Hepatocyte (in vitro differentiated cells): ENCODE measurements at places on chromosomes 6 and 20.

GRCh38 chr6:159761129-159761872 lies 544 bp upstream of the ACAT2 start:
- DNase-seq: peak; percentile 49

GRCh38 chr20:59565768-59566461 lies 38.4 kb upstream of the PHACTR3 start:
- DNase-seq: no peak

GRCh38 chr20:17733767-17734304 lies 34.1 kb downstream of the BANF2 start:
- DNase-seq: no peak

GRCh38 chr6:111982681-111983080 lies 71.2 kb upstream of the CCN6 start:
- no peak for DNase-seq

DNA sequence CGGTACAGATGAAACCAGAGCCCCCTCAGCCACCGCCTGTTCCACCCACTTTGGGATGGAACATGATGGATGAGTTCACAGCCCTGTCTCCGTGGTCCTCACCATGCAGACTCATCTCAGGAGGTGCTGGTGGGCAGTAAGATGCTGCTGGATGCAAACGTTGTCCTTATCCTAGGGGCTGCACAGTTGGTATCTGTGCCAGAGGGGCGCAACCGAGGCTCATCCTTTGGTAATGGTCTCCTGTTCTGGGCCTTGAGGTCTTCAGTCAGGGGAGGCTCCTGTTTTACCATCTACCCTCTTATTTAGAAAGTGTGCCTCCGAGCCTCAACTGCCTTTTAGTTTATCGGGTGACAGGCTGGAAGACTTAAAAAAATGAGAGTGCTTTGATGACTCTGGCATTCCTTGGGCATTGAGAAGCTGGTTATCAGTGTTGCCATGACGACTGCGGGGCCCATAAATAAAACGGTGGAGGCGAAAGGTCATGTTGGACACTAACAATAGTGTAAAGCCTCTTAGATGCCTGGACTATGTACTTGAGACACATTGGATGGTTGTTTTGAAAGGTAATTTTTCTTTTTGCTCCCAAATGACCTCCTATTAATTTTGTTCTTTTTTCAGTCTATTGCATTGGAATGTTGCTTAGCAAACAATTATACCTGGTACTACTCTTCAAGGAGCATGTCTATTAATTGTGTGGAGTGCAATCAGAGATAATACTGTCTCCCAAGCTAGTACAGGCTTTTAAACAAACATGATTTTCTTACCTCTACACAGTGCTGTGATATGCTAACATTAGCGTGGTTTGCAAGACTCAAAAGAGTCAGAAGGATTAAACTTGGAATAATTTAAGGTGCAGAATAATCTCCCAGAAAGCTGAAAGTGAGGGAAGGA lies 74.2 kb upstream of the DSP start:
- DNase-seq: peak; percentile 83

- DNase-seq: no peak
Observed at GRCh38 chr6:157962601-157963302, 18.9 kb upstream of the SYNJ2 start.

- DNase-seq: no peak
Observed at GRCh38 chr20:6519556-6519955, 247.9 kb upstream of the BMP2 start.

DNA sequence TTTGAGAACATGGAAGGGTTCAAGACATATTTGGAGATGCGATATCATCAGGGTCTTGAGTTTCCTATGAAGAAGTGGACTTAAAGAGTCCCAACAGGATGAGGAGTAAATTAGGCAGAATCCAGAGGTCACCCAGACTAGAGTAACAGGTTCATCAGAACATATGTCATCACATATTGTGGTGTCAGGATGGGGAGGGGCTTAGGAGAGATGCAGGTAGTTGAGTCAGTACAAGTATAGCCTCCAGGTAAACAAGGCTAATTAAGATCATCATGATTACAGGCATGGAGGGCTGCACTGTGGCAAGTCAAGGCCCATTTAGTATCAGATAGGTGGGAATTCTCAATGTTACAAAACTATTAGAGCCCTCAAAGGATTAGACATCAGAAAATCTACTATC lies 90.1 kb upstream of the PAK5 start:
- no peak for DNase-seq

DNA sequence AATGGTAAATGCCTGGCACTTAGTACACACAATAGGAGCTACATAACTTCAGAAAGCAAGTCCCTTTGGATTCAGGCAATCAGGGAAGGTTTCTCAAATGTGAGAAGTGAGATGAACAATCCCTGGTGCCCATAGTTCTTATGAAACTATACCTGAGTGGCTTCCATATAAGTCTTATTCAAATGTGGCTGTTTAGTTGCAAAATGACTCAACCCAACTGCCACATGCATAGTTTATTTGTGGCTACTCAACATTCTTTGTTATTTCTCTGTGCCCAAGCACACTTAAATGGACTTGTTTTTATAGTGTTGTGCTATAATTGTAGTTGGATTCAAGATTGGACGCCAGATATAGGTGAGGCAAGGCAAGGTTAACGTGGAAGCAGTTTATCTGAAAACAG lies 93.7 kb upstream of the ATXN1 start:
- no peak for DNase-seq

- no peak for DNase-seq
Observed at GRCh38 chr6:23173234-23173633, 603.9 kb downstream of the HDGFL1 start.

DNA sequence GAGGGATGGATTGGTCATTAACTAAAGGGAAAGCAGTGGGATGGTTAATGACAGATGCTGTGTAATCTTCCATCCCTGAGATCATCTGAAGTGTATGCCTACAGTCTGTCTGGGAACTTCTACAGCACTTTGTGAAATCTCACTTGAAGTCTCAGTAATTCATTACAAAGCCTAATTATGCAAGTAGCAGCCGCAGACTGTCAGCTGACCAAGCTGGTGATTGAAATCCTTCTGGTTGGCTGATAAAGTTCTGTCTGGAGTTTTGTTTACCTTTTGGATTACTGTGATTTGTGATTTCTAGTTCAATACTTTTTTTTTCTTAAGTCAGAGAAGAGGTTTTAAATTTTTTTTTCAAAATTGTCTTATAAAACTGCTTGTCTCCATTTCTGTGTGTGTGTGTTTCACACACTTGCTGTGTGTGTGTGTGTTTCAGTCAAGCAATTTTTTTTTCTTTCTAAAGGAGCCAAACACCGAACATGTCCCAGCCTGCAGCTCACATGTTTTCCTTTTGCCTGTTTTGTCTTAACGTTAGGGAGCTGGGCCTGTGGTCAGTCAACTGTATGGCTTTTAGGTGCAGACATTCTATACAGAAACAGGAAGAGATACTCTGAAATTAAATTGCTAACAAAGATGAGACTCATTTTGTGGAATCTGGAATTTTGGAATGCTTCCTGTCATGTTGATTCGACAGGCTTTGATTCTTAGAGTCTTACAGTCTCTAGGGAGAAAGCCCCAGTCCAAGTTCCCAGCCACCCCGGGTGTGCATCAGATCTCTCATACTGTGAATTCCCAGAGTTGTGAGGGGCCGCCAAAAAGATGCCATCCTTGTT lies 28.5 kb upstream of the ADGRF4 start:
- peak; percentile 54 for DNase-seq

DNA sequence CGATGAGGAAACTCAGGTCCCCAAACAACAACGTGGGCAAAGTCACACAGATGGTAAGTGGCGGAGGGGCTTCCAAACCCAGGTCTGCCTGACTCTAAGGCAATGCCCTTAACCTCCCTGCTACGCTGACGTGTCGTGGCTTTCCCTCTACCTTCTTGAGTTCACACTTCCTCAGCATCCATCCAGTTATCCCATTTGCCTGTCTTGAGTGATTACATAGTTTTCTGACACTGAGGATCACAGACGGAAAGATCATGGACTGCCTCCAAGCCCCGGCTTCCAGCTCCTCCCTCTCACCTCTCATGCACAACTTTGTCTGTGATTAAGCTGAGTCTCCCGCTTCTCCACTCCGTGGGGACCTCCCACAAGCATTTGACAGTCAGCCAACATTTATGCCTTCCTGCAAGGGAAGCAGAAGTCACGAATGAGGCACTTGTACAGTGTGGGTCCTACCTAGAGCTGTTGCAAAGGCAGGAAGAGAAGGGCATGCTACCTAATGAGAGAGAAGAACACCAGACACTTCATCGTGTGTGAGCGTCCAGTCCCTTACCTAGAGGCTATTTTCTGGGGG lies 33.8 kb downstream of the TBC1D7 start:
- no peak for DNase-seq

GRCh38 chr20:64037498-64038213 lies 1.7 kb downstream of the C20orf204 start:
- no peak for DNase-seq

GRCh38 chr6:34571388-34571787 lies 15.3 kb upstream of the SPDEF start:
- no peak for DNase-seq

DNA sequence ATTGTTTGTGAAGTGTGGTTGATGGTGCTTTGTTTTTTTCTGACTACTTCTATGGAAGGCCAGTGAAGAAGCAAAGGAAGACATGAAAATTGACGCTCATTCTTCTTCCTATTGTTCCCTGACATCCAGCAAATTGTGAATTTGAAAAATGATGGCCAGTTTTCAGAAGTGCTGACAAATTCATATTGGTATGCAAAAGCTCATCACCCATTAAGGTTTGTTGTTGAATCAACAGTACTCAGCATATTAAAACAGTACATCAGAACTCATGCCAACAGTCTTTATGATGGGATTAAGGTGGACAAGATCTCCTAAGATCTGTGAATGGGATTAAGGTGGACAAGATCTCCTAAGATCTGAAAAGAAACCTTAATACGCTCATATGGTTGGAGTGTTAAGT lies 1.0 kb upstream of the MTG2 start:
- no peak for DNase-seq

DNA sequence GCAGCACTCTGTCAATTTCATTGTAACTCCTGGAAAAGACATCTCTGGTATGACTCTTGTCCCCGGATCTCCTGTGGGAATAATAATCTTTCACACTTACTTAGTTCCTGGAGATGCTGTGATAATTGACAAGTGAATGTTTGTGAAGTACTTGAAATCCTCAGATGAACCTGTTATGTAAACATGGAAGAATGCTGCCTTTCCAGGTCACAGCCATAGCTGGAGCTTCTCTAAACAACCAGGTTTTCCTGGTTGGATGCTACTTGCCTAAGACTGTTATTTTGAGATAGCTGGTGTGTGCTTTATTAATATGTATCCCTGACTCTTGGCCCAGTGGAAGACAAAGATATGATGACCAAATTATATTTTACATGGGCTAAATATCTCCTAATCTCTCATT lies 228.6 kb downstream of the KCNQ5 start:
- DNase-seq: no peak

- DNase-seq: no peak
Observed at GRCh38 chr20:2780948-2781347, 19.5 kb downstream of the CPXM1 start.

DNA sequence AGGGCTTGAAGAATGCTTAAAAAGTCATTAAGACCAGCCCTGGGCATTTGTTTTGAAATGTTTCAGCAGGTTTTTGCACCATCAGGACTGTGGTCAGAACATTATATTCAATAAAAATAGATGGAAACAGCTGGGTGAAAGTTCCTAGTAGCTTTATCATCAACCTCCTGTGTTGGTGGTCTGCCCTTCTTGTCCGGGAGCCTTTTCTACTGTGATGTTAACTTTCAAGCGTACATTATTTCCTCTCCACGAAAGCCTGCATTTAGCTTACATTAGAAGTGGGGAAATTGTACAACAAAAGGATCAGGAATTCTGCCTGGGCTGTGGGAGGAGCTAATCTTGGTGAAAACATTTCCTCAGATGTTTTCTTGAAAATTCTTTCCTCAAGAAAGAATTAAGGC lies 71.1 kb downstream of the LAMA4 start:
- DNase-seq: no peak

DNA sequence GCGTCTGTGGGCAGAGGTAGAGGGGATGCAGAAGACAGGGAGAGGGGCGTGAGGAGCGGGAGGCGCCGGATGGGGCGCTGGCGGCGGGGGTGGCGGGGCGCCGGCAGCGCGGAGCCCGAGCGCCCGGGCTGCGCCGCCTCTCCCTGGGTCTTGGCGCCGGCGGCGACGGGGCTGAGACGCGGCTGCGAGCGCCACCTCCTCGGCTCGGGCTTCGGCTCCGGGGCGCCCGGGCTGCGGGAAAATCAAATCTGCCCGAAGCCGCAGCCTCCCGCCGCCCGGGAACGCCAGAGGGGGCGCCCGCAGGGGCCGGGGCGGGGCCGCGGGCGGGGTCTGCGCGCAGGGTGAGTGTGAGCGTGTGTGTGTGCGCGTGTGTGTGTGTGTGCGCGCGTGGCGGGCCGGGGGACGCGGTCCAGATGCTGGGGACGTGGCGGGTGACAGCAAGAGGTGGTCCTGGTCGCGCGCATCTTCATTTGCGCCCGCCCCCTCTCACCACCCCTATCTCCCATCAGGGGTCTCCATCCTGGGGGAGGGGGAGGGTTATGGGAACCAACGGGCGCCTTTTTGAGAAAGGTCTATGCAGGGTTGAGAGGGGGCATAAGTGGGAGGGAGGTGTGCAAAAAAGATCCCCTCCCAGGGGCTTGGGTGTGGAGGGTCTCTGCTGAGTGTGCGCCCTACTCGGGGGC lies 646 bp upstream of the CPNE5 start:
- DNase-seq: peak; percentile 65

- no peak for DNase-seq
Observed at GRCh38 chr20:13355411-13355810, 134.3 kb downstream of the ISM1 start.

- DNase-seq: no peak
Observed at GRCh38 chr6:98292810-98293209, 541.6 kb upstream of the POU3F2 start.

GRCh38 chr20:64223526-64224067 lies 32.0 kb upstream of the PCMTD2 start:
- peak; percentile 82 for DNase-seq

- DNase-seq: no peak
Observed at GRCh38 chr6:36029464-36029863, 1.9 kb downstream of the MAPK14 start.

DNA sequence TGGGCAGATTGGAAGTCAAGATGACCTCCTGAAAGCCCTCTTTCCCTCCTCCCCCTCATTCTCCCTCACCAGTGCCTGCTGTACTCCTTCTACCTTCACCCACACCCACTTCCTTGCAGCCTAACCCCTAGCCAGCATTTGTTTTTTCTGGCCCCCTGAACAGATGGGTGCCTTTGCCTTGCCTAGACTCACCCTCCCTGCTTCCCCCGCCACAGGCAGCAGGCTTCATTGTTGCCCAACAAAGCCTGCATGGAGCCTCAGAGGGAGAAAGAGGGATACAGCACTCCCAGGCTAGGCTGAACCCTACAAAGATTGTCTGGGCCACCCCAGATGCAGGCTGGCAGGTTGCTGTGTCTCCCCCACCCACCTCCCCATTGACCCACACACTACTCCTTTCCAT lies 2.7 kb downstream of the MOCS1 start:
- DNase-seq: no peak

DNA sequence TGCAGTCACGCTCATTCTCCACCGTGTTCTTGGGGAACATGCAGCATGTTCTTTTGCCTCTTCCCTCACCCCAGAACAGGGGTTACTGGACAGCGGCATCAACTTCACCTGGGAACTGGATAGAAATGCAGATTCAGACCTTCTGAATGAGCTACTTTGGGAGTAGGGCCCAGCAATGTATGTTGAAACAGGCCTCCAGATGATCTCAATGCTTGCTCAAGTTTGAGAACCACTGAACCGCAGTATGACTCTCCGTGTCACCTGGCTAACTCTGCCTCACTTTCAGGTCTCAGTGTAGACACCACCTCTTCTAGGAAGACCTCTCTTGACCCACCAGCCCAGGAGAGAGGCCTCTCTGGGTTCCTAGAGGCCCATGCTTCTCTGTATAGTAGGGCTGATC lies 4.9 kb downstream of the TRIB3 start:
- no peak for DNase-seq

- DNase-seq: peak; percentile 61
Observed at GRCh38 chr20:61178551-61179071, 73.5 kb upstream of the CDH4 start.
